ENCODE measurements at places on chromosomes 6 and 20. TPM values are rescaled to one million over a fixed set of nuclear protein-coding genes. Genes with fewer than 3 reads are reported as not detected.
A peak's percentile ranks its signal among the peaks of the same experiment; 100 is the strongest.

- DNase-seq = peak; percentile 14
Measured at GRCh38 chr6:75130784-75131183, 75.1 kb downstream of the COL12A1 start.

- peak; percentile 71 for DNase-seq
Measured at GRCh38 chr6:6002848-6003620, 3.7 kb downstream of the NRN1 start.

GRCh38 chr6:161636882-161637430 is 363.1 kb upstream of the AGPAT4 start:
- DNase-seq = no peak

- no peak for DNase-seq
Measured at GRCh38 chr6:12238219-12238618, 51.9 kb upstream of the EDN1 start.

GRCh38 chr20:62011403-62011790 is 54.3 kb downstream of the TAF4 start:
- DNase-seq = no peak

DNA sequence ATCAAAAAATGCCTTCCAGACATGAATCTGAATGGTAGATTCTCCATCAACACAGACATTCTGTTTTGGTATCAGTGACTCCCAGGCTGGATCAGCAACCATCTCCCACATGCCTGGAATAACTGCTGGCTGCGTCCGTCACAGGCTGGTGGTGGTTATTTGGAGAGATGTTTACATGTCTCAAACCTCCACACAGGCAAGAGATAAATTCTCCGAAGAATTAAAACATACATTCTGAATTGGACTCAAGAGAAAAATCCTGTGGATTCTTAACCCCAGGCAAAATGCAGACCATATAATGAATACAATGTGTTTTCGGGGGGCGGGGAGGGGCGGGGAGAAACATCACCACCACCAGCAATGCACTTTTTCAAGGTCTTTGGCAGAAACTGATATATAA is 108.2 kb downstream of the THBS2 start:
- no peak for DNase-seq

- no peak for DNase-seq
Measured at GRCh38 chr6:14743474-14744211, 502.2 kb upstream of the JARID2 start.

DNA sequence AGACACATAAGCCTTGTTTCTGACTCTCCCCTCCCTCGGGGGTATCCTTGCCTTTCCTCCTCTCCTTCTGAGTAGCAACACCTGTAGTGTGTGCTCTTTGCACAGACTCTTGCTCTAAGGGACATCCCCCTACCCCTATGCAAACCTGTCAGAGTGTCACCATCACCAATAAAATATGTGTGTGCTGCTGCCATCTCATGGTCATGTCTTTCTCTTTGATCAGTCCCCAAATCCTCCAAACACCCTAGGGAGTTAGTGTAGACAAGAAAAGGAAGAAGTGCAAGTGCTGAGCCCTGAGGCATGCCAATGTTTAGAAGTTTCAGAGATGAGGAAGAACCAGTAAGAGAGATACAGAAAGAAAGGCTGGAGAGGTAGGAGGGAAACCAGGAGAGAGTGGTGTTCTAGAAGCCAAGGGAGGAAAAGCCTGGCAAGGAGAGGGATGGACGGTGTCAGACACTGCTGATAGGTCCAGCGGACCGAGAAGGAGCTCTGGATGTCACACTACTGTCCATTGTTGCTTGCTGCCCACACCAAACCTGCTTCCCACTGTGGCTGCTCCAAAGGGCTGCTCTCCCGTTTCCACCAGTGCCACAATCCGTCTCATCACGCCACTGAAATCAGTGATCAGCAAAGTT is 16.4 kb downstream of the TRMT6 start:
- DNase-seq = peak; percentile 53

DNA sequence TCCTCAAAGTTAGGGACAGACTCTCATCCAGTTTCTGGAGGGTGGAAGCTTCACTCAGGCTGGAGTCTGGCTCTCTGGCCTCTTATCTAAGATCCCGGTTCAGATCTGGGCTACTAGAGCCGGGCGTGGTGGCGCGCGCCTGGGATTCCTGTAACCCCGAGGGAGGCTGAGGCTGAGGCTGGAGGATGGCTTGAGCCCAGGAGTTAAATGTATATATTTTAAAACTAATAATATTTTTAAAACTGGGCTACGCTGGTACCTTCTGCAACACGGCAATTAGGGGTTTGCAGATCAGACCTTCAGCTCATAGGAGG is 710 bp upstream of the ZNF343 start:
- DNase-seq = peak; percentile 32

DNA sequence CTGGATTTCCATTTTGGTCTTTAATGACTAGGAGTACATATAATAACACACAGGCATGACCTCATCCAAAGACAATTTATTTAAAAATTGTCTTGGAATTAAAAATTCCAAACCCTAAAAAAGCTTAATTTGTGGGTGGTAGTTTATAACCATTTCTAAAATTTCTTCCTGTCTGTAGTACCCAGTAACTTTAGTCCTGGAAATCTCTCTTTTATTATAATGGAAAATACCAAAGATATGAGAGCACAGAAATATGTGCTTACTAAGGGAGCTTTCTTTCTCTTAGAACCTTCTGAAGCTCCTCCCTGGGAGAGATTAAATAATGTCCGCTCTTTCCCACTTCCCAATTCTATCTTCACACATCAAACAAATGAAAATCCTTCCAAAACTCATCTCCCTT is 70.5 kb upstream of the PRL start:
- no peak for DNase-seq

- DNase-seq = no peak
Measured at GRCh38 chr6:130838951-130839350, 11.7 kb downstream of the SMLR1 start.

- DNase-seq = peak; percentile 5
Measured at GRCh38 chr6:11650711-11651110, 113.2 kb downstream of the TMEM170B start.

DNA sequence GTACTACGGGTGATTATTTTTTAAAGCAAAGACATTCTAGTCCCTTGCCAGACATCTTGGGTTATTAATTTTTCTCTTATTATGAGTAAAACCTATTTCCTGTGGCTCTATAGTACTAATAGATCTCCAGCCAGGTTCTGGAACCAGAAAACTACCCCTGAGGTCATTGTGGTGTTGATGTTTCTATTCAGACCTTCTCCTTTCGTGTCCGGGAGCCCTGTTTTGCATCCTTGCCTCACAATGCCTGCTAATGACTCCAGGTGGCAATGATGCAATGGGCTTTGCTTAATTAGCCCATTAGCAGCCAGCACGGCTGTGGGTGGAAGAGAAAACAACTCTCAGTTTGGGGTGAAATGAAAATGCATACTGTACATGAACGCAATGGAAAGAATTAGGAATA is 62.9 kb upstream of the ARG1 start:
- DNase-seq = peak; percentile 60

DNA sequence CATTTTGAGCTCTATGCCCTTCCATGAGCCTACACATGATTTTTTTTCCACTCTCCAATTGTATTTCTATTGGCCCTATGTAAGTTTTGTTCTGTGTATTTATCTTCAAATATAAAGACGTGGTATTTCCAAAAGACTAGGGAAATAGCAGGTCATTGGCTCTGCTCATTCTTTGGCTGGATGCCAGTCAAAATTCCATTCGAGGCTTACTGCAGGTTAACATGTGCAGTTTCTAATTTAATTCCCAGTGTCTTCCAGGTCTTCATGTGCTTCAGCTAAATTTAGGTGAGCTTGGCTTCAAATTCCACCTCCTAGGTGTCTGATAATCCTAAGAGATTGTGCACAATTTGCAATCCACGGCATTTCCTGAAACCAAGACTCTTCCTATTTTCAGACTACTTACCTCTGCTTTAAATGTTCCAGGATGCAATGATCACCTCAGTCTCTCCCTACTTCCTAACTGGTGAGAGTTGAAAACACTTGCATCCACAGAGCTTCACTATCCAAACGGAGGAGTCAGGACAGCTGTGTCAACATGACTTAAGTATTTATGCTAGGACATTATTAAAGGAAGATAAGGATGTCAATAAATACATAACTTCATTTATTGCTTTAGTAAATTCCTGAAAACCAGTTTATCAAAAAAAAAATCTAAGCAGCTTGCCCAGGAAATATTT is 236.1 kb downstream of the COL12A1 start:
- DNase-seq = no peak

GRCh38 chr6:5517796-5518195 is 256.5 kb downstream of the FARS2 start:
- DNase-seq = no peak

DNA sequence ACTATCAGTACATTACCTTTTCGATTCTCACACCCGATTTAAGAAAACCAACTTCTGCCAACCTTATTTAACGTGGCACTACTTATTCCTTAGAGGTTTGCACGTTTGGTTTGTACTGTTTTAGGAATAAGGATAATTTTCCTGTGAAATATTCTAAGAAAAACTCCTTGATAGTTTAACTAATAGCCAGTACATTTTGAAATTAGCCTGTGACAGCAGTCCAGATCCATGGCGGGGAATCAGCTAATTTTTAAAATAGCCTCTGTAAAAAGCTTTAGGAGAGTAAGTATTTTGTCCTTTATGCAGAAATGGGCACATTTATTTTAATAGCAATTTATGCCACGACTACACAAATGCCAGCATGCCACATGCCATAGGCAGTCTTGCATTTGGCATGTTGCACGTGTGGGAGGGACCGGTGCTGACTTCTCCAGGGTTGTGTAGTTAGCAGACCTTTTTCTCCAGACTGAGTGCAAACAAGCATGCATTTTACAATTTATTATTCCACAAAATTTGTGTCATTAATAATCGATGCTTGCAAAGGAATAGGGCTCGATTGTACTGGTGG is 6.2 kb downstream of the FOXC1 start:
- no peak for DNase-seq

DNA sequence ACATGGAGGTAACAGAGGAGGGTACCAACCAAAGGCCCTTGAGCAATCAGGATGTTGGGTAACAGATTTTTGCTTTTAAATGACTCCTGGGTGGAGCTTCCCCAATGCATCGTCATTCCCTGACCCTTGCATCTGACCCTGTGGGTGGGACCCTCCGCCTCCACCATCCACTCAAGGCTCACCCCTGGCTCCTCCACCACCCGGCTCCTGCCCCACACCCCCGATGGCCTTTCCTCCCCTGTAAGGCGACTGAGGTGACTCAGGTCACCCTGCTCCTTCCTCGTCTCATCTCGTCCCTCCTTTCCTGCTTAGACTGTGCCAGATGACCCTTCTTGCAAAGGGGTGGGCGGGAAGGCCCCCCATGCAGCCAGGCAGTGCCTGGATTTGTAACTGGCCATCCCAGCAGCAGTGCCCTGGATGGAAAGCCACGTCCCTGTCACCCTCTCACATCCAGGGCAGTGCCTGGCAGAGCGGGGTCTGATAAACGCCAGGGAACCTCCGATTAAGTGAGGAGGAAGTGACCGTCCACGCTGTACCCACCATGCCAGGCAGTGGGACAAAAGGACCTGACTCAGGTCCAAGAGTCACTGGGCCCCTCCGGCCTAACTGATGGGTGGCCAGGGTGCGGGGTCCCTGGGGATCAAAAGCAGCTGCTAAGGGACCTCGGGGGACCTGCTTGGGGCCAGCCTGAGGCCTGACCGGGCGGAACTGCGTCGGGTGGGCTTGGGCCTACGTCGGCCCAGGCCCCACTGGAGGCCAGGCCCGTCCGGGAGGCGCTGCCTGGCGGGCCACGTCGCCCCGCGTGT is 624 bp upstream of the NPEPL1 start:
- DNase-seq = no peak

DNA sequence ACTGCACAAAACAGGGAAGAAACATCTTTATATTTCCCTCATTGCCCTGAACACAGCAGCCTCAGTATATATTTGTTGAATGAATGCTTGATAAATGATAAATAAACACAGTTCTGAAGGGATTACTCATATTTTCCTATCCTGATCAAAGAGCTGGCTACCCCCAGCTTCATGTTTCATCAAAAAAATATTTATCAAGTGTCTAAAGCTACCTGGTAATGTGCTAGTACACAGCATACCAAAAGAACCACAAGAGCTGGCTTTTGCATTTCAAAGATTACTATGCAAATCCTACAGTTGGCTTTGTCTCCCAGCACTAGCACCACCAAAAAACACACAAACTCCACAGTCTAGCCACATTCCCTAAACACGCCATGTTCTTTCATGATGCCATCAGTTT is 130.0 kb downstream of the BTBD9 start:
- DNase-seq = peak; percentile 47

DNA sequence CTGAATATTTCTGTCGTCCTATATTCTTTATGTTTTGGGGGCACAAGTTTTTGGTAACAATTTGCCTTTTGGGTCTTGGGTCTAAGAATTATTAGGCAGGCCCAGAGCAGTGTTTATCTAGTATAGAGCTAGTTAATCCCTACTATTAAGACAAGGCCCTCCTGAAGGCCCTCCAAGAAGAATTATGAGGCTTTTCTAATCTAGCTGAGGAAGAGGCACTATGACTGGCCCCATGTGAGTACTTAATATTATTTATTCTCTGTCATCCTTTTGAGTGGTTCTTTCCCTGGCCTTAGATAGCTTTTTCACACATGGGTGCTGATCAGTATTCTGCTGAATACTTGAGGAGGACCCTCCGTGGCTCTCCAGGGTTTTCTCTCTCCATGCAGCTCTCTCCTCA is 25.1 kb downstream of the CHMP4B start:
- no peak for DNase-seq

DNA sequence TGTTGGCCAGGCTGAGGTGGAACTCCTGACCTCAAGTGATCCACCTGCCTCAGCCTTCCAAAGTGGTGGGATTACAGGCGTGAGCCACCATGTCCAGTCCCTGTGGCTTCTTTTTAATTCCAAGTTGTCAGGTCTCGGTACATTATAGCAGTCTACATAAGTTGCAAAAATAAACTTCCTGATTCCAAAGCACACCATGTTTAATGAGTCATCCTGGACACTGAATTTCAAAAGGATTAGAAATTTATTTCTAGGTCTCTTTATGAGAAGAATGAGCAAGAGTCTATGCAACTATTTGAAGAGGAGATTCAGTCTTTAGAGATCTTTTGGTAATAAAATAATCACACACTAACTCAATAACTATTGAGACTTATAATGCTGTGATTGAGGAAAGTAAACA is 63.9 kb upstream of the MCHR2 start:
- no peak for DNase-seq

- no peak for DNase-seq
Measured at GRCh38 chr6:16480763-16481560, 242.6 kb downstream of the GMPR start.

- peak; percentile 78 for DNase-seq
Measured at GRCh38 chr6:137799950-137800568, 67.0 kb upstream of the TNFAIP3 start.

Gene POPDC3
- 5.7 TPM for polyA plus RNA-seq

Gene ECT2L
- 0.14 TPM for polyA plus RNA-seq

Gene MDFI
- 2.8 TPM for polyA plus RNA-seq

Gene RBBP8NL
- polyA plus RNA-seq = 0.10 TPM

Gene NR2E1
- polyA plus RNA-seq = not detected

Gene EMILIN3
- 0.53 TPM for polyA plus RNA-seq

Gene HLA-F
- 10.4 TPM for polyA plus RNA-seq

Gene NKAIN4
- 9.5 TPM for polyA plus RNA-seq

Gene APCDD1L
- polyA plus RNA-seq = 1.8 TPM

Gene FRK
- 0.06 TPM for polyA plus RNA-seq

Gene CST4
- not detected for polyA plus RNA-seq

Gene COQ3
- polyA plus RNA-seq = 22.5 TPM

Gene ZSCAN9
- polyA plus RNA-seq = 10.0 TPM

Gene C2
- 0.23 TPM for polyA plus RNA-seq

Gene VPS16
- 13.5 TPM for polyA plus RNA-seq

Gene CYP21A2
- not detected for polyA plus RNA-seq

Gene LIN28B
- polyA plus RNA-seq = 28.9 TPM

Gene INSM1
- polyA plus RNA-seq = 0.61 TPM

Gene E2F3
- 27.2 TPM for polyA plus RNA-seq
